ENCODE measurements at places on chromosomes 1 and 21.

DNA sequence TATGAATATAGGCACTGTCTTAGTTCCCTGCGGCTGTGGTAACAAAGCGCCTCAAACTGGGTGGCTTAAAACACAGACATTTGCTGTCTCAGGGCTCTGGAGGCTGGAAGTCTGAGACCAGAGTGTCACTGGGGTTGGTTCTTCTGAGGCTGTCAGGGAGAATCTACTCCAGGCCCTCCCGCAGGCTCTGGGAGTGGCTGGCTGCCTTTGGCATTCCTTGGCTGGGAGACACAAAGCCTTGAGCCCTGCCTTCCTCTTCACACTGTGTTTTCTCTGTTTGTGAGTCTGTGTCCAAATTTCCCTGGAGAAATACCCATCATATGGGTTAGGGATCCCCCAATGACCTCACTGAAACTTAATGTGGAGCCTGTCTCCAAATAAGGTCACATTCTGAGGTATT, 38.5 kb downstream of the B3GALT5 start:
- no peak for DNase-seq

- no peak for DNase-seq
These were observed 61.6 kb upstream of the PRDX6 start for GRCh38 chr1:173415490-173415889.

GRCh38 chr1:224666913-224667312, 50.8 kb downstream of the CNIH3 start:
- DNase-seq, result no peak

GRCh38 chr1:69233463-69233862, 334.3 kb upstream of the LRRC7 start:
- no peak for DNase-seq

GRCh38 chr1:204442376-204443259, 31.0 kb upstream of the PPP1R15B start:
- no peak for DNase-seq

- no peak for DNase-seq
These were observed 594 bp downstream of the HDGF start for GRCh38 chr1:156750711-156751450.

DNA sequence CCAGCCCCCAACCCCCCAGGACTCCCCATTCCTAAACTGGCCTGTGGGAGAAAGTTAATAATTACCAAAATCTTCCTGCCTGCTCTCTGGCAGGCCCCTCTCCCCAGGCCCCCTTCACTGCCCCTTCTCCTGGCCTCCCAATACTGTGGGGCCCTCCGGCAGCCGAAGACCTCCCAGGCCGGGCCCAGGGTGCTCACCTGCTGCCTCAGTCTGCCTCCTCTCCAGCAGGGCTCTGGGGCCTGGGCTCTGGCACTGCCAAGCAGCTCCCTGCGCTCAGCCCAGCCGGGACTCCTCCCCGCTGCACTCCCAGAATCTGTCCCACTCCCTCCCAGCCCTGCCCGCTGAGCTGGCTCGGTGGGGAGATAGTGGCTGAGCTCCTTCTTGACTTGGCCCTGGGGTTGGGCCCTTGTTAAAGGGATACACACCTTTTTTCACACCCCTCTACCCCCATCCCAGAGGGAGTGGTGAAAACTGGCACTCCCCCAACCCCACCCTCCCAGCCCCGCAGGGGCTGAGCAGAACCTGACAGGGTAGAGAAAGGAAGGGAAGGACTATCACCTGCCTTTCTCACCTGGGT, at the start of gene S100A16:
S100A16 (minus strand) TSS at position 383 of the 577 bp plus-strand sequence. CDS start 4,986 bp downstream, outside the sequence.
- no peak for DNase-seq

DNA sequence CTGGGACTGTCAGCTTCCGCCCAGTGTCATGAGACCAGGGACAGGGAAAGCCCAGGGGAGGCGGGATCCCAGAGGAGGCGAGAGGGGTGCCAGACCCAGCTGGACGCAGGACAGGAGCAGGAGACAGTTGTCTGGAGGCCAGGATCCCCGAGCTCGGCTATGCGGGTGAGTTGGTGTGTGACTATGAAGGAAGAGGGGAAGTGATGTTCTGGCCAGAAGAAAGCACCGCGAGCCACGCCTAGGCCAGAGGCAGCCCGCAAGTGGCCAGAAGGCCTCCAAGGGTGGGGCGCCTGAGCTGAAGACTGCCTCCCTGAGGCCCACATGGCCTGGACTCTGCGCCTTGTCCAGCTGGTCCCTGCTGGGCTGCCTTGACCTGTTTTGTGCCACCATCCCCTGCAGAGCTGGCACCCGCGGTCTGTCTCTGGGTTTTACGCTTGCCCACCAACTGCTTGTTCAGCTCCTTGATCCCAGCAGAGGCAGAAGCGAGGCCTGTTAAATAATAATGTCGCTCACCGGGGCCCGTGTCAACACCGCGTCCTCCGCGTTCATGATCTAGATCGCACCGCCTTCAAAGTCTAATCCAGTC, 85.2 kb upstream of the ACTL8 start:
- DNase-seq, result no peak

DNA sequence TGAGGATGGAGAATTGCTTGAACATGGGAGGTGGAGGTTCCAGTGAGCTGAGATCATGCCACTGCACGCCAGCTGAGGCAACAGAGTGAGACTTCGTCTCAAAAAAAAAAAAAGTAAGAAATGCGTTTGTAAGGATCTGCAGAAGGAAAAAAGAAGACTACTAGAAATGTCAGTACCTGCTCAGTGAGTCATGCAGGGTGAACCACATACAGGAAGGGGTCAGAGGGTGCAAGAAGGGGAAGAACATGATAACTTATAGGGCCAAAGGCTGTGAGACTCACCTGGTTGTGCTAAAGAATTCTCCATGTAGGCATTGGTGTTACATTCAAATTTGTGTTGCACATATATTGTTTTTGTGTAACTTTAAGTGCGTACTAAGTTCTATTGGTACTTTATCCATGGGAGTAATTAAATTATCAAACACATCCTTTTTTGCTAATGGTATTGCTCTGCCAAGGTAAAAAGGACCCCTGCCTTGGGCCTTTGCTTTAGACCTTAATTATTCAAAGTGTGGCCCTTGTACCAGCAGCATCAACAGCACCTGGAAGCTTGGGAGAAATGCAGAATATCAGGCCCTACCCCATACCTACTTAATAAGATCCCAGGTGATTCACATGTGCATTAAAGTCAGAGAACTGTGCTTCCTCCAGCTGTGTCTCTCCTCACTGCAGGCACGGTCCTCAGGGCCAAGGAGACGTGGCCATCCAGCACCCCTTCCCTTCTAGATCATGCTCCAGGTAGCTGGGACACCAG, 96.4 kb upstream of the PPP2R5A start:
- no peak for DNase-seq

- no peak for DNase-seq
These were observed 20.4 kb downstream of the ARHGEF19 start for GRCh38 chr1:16191916-16192546.

- DNase-seq, result peak; percentile 71
These were observed 76.9 kb upstream of the LYST start for GRCh38 chr1:235943581-235944114.

DNA sequence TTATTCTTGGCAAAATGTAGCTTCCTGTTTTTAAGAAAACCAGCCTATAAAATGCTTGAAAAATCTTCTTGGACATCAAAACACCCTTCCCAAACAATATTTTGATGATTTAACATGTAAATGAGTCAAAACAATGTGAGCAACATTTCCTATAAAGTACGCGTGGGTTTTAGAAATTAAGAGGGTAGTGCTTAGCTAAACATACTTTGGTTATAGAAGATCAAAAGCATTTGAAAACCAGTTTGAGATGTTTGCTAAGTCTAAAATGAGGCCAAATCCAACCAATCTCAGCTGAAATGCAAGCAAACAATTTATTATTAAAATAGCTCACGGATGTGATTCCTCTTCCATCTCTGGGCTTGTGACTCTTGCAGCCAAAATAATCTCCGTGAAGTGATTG, 350.4 kb downstream of the TGFB2 start:
- DNase-seq, result no peak

DNA sequence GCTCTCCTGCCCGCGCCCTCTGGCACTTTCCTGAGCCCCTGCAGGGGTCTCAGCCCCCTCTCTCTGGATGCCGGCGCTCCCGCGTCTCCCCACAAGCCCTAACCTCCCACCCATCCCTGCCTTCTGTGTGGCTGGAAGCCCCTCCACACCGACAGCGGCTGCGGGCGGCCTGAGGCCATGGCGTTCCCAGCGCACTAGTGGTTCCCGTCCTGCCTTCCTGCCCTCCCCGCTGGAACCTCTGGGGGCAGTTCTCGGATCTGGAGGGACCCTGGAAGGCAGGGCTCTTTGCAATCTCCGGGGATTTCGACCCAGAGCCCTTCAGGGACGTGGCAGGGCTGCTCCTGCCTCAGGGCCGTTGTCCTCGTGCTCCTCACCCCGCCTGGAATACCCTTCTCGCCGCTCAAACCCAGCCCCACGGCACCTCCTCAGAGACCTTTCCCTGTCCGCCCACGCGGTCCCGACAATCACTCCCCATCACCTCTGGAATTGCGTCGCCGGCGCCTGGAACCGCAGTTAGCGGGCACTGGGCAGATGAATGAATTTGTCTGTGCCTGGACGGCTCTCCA, 493 bp upstream of the ESPN start:
- DNase-seq, result no peak

- no peak for DNase-seq
These were observed 208.2 kb upstream of the TMEM51 start for GRCh38 chr1:14945132-14946010.

DNA sequence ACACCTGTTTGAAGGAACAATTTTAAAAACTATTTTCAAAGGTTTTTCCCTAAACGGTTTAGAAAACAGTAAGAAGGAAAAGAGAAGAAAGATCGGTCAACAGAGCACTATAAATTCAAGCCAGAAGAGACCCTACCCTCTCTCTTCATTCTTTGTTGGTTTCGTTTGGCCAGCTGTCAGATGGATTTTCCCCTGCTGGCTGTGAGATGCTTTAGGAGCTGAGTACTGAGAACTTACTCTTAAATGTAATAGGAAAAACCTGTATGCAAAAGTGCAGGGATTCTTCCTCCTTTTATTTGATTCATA, 1.3 kb upstream of the TXNIP start:
- DNase-seq, result no peak

- no peak for DNase-seq
These were observed 32.4 kb downstream of the KCTD3 start for GRCh38 chr1:215599418-215600074.

DNA sequence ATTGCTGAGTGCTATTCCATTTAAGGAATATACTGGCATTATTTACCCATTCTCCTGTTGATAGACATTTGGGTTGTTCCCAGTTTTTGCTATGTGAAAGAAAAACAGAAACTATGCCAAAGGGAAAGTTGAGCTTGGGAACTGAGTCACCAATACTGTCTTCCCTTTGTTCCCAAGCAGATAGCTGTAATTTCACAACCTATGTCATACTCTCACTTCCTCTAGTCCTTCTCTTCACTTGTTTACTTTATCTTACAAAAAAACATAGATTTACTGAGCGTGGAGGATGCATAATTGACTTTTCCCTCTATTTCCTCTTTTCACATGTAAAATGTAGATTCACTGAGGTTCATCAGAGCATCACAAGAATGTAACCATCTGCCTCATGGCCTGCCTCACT, 32.4 kb upstream of the PGBD5 start:
- peak; percentile 16 for DNase-seq

DNA sequence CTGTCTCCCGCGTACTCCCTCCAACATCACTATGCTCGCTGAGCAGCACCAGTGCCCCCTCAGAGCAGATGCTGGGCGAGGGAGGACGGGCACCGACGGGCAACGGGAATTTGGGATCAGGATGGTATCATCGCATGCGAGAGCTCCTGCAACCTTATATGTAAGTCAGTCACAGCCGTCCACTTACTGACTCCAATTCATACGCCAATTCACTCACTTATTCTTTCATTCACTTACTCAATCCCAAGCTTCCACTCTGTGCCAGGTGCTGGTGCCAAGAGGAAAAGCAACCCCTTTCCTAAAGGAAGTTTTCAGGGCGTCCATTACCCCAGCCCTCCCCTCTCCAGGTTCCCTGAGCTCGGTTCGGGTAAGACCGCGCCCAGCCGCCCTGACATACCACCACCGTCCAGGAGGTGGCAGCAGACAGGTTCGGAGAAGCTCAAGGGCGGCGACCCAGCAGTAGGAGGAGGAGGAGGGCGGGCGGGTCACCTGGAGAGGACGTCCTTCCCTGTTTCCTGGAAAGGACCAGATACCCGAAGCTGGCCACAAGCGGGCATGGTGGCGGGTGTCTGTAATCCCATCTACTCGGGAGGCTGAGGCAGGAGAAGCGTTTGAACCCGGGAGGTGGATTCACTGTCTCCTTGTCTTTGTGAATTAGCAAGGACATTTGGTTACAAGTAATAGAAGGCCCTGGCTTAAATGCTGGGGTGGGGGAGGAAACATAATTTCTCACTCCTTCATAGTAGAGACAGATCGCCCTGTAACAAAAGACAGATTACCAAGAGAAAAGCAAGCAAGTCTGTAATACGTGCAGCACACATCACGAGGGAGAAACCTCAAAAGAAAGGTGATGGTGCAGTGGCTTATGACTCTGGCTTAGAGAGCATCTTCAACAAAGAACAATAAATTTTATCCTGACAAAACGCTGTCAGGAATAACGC, 7.6 kb upstream of the IL22RA1 start:
- DNase-seq, result no peak

Measured in SIG-M5 (cell line).